ENCODE measurements at places on chromosomes 6 and 20.

- no peak for DNase-seq
These were observed 34.7 kb upstream of the TGM2 start for GRCh38 chr20:38199501-38200390.

GRCh38 chr6:19333936-19334335, 503.2 kb upstream of the ID4 start:
- no peak for DNase-seq

DNA sequence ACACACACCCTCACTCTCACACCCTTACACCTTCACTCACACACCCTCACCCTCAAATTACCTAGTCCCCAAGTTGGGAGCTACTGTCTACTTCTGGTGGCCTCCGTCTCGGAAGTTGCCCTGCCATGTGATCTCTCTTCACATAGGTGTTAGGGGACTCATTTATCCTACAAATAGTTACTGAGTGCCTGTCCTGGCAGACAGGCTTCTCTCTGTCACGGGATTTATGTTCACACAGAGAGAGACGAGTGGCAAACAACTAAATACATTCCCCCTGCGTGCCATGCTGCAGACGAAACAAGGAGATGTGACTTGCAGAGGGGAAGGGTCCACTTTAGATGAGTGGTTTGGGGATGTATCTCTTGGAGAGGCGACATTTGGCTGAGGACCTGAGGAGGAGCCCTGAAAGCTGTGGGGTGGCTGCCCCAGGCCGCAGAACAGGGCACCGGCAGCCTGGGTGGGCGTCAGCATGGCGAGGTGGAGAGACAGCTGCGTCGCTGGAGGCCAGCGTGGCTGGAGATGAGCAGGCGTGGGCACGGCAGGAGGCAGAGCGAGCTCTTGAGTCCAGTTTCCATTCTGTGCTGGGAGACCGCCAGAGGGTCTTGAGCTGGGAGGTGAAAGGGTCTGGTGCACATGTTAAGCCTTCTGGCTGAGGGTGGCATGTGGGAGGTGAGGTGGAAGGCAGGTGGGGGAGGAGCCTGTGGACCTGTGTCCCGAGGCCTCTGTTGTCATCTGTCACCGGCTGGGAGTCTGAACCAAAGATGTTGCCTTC, 17.2 kb downstream of the DYNLT1 start:
- no peak for DNase-seq

DNA sequence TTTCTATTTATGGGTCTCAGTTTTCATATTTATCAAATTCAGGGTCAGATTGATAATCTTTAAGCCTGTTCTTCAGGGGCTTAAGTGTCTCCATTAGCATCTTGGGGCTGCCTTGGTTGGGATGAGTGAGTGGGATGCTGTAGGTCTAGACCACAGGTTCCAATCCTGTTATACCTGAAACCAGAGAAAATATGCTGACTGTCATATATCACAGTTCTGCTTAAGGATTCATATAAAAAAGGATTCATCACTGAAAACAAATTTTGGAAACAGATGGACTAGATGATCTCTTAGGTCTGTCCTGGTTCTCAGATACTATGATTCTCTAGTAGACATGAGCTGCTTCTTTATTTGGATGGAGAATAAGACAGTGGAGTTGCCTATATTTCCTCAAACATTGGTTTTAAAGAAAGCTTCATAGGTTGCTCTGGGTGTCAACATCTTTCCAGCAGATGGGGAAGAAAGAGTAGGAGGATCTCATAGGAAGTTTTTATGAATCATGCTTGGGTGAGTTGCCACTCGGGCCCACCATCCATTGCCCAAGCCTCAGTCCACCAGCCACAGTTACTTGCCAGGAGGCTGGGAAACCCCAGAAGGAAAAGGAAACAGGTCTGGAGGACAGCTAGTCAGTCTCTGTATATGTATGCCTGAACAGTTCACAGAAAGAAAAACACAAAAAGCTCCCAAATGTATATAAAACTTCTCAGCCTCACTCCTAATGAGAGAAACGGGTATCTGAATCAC, 42.9 kb upstream of the MAP7 start:
- DNase-seq, result no peak

GRCh38 chr20:5156675-5157448, 30.1 kb downstream of the CDS2 start:
- no peak for DNase-seq

DNA sequence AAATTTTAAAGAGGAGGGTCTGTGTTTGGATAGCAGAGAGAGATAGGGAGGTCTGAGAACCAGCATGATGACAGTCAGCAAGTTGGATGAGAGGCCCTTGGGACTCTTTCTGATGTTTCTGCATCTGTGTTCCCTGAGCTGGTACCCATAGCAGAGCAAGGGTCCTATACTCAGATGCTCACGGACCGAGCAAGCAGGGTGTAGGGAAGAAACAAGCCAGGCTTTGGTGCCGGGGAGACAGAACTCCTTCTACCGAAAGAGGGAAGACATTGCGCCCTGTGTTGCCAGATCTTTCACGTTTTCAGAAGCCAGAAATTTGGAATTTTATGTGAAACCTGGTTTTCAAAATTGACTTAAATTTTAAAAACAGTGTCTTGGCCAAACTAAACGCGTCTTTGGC, 34.6 kb downstream of the NEDD9 start:
- no peak for DNase-seq

DNA sequence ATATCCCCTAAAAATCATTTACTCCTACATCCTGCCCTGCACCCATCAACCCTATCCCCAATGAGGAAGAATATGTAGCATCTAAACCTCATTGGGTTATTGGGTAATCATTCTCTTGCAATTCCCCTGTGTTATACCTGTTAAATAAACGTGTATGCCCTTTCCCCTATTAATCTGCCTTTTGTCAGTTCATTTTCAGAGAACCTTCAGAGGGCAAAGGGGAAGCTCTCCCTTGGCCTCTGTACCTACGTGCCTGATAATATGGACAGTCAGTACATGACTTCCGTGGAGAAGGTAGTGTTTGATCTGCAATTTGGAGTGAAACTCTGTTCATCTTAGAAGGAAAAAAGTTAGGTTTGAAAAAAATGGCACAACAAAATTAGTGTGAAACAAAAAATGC, 173.5 kb upstream of the RUNX2 start:
- no peak for DNase-seq

GRCh38 chr20:1950836-1951235, 43.0 kb downstream of the PDYN start:
- no peak for DNase-seq

- no peak for DNase-seq
These were observed 5.0 kb upstream of the APOBEC2 start for GRCh38 chr6:41047745-41048732.

- no peak for DNase-seq
These were observed 282.8 kb downstream of the TFAP2C start for GRCh38 chr20:56911946-56912345.

- no peak for DNase-seq
These were observed 371.8 kb upstream of the SULF2 start for GRCh38 chr20:48156951-48157700.

DNA sequence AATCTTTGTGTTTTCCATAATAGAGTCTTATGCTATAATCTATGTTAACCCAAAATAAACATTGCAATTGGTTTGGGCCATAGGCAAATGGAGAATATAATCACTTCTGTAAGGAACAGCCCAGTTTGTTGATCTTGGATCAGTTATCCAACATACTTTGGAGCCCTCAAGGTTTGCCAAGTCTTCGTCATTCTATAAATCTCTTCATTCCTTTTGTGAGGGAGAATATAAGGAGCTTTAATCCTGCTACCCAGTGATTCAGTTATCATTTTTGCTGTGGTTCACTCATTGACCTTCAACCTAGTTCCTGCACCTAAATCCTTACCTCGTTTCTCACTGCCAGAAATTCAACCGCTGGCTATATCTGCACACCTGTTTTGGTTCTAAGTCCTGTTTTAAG, 500.3 kb upstream of the PTCHD4 start:
- DNase-seq, result no peak

GRCh38 chr20:48681873-48682426, 145.8 kb downstream of the PREX1 start:
- DNase-seq, result no peak

- no peak for DNase-seq
These were observed 167.1 kb upstream of the ZNF337 start for GRCh38 chr20:25863536-25864325.

- DNase-seq, result no peak
These were observed 36.6 kb upstream of the BTN3A2 start for GRCh38 chr6:26328265-26328844.

DNA sequence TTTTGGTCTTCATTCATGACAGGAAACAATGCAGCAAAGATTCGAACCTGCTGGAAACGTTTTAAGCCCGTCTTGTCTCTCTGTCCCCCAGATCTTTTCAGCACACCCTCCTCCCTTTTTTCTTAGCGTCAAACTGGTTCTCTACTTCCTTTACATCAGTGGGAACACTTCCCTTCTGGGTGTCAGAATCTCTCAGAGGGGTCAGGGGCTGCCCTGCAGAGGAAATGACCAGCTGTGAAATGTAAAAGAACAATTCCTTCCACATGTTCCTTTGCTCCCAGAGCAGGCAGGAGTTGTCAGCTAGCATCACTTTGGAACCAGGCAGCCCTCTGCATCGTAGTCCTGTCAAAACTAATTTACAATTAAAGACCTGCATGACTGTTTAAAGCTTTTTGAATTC, 619.0 kb downstream of the TFAP2A start:
- DNase-seq, result no peak

DNA sequence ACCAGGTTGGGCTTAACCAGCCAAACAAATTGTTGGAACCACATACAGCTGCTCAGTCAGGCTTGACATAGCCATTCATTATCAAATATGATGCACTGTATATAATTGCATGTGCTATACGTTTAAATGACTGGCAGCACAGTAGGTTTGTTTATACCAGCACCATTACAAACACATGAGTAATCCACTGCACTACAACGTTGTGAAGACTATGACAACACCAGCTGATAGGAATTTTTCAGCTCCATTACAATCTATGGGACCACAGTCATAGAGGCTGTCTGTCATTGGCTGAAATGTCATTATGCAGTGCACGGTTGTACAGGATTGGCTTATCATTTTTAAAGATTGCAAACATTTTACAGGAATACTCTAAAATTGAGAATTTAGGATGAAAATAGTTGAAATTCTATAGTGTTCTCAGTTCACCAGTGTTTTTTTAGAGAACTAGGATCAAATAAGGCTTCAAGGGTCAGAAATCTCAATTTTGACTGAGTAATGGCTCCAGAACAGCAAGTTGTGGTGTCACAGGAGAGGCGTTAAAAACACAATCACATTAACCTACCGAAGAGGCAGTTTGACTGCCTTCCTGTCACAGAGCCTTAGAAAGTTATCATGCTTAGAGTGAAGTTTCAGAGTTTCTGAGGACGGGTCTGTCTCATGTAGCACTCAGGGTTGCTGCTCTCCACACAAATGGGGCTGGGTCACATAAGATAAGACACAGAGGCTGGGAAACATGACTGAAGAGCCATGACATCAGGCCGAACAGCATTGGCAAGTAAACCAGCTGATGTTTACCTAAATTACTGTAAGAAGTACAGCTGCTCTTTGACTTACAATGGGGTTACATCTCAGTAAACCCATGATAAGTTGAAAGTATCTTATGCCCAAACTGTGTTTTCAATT, 60.7 kb upstream of the SMLR1 start:
- no peak for DNase-seq

- DNase-seq, result no peak
These were observed 88.4 kb downstream of the FAM120B start for GRCh38 chr6:170394980-170395379.

DNA sequence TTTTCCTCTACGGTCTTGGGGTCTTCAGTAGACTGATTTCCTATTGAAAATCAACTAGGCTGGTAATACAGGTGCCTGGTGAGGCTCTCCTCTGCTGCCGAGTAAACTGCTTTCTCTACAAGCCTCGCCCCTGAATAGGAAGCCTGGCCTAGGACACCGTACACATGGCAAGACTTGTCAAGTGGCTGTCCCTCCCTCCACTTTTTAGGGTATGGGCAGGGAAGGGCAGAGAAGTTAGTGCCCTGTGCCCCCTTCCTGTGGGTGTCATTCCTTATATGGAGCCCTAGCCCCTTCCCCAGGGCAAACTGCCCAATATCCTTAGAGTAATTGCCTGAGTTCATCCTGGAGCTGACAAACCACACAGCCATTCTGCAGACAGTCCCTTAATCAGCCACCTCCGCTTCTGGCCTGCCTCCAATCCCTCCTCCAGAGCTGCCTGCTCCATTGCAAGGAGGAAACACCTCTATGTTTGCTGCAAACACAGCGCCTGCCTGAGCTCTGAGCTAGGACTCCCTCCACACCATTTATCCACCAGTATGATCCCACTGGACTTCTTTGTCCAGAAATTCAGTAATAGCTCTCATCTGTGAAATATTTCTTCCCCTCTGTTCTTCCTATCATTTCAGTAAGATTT, 93.1 kb downstream of the CHD6 start:
- DNase-seq, result peak; percentile 78

DNA sequence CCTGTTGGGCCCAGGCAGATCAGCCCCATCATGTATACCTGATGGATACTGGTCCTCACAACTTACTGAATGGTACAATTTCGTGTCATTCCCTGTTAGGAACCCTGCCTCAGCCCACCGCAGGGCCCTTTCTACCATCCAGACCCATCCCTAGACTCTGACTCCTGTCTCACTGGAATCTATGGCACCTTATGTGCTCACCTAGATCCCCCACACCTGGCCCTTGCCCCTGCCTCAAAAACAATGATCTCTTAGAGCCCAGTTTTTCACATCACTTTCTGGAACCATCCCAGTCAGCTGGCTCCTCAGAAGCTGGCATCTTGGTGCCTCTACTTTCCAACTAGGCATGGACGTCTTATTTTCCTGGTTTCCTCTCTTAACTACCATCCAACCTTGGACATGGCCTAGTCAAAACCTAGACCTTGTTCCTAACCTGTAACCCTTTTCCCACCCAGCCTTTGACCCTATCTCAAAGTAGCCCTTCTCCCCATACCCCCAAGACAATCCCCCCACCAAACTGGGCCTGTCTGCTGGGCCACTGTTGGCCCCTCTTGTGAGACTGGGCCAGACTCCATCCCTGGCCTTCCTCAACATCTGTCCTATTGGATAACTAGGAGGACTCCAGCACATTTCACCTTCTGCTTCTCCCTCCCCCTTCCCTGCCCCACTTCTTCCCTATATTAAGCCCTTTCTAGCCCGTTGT, 981 bp downstream of the HM13 start:
- DNase-seq, result no peak

GRCh38 chr20:44336725-44337380, at the start of gene R3HDML:
R3HDML (plus strand) TSS chr20:44337043; CDS start chr20:44337158, 115 bp downstream.
- no peak for DNase-seq

- DNase-seq, result no peak
These were observed 78.6 kb downstream of the LINC00237 start for GRCh38 chr20:21027569-21027968.

DNA sequence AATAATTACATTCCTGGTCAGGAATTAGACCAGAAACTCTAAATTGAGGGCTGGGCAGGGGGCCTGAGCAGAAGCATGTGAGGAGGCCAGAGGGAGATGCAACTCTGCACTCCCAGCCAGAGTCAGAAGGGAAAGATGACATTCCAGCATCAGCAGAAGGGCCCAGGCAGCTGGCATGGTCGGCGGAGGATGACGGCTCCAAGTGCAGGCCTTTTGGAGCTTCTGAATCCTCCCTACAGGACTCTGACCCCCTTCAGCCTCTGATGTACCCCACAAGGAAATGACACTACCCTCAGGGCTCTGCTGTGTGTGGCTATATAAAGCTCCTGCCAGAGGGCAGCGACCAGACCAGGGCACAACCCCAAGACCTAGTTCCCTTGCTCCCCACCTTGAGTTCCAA, 1.9 kb downstream of the LRFN2 start:
- no peak for DNase-seq

- no peak for DNase-seq
These were observed 18.6 kb downstream of the FAM83B start for GRCh38 chr6:54865091-54865631.

GRCh38 chr6:113365191-113365590, 492.0 kb upstream of the MARCKS start:
- DNase-seq, result no peak
